ENCODE measurements at places on chromosomes 2 and 18.

GRCh38 chr2:58708565-58708964 is 467.4 kb upstream of the FANCL start:
- no peaks in the 10 kb centered on the region for H3K27me3 ChIP-seq
- H3K36me3 ChIP-seq, result no peaks in the 10 kb centered on the region
- no peak overlapping the region for H3K4me3 ChIP-seq

DNA sequence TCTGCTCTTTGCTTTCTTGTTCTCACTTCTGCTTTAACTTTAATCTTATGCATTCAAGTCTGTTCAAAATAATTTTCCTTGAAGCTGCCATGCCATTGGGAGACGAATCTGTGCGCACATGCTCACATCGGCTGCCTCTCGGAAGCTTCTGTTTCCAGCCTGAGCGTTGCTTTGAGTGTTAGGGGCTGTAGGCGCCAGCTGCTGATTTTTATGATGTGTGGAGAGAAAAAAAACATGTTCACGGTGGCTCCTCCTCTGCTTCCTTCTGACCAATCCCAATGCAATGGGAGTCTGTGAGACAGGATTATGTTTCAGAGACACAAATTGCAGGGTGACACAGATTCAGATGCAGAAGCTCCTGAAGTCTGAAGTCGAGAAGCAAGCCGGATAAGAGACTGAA is at the start of gene MC4R:
TSS of gene MC4R (minus strand) at position 180 of the 400 bp plus-strand sequence. CDS start 426 bp downstream, outside the sequence.
- H3K4me1 ChIP-seq, result no peaks in the 10 kb centered on the region
- no peak within 1 kb of the TSS for H3K27ac ChIP-seq
- no peak within 1 kb of the TSS for H3K4me3 ChIP-seq
- no peaks in the 10 kb centered on the region for H3K36me3 ChIP-seq

GRCh38 chr2:229429589-229429988 is 158.5 kb upstream of the PID1 start:
- peak overlapping the region; percentile 15 for H3K27ac ChIP-seq
- no peak overlapping the region for H3K4me3 ChIP-seq
- no peak for DNase-seq
- H3K36me3 ChIP-seq, result no peaks in the 10 kb centered on the region
- H3K4me1 ChIP-seq, result no peaks in the 10 kb centered on the region
- H3K27me3 ChIP-seq, result no peaks in the 10 kb centered on the region

GRCh38 chr18:8730080-8730827 is 24.9 kb downstream of the MTCL1 start:
- no peak overlapping the region for H3K4me3 ChIP-seq
- peaks cover 13% of the 10 kb centered on the region for H3K4me1 ChIP-seq
- DNase-seq, result peak; percentile 77
- no peaks in the 10 kb centered on the region for H3K36me3 ChIP-seq
- no peak overlapping the region for H3K27ac ChIP-seq

GRCh38 chr18:598124-598589 is 1.4 kb downstream of the CLUL1 start:
- no peak for DNase-seq
- H3K4me3 ChIP-seq, result no peak overlapping the region
- no peak overlapping the region for H3K27ac ChIP-seq
- no peaks in the 10 kb centered on the region for H3K27me3 ChIP-seq
- H3K36me3 ChIP-seq, result no peaks in the 10 kb centered on the region
- H3K4me1 ChIP-seq, result no peaks in the 10 kb centered on the region

DNA sequence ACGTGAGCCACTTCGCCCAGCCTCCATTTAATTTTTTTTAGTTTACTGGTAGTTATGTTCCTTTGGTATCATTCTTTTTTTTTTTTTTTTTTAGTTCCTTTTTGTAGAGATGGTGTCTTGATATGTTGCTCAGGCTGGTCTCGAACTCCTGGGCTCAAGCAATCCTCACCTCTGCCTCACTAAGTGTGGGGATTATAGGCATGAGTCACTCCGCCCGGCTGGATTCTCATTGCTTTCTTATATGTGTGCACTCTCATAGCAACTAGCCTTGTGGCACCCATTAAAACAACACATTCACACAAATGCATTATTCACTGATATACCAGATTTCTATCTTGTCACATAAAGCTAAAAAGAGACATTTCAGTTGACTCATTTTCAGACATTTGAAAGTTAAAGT is 4.2 kb downstream of the TTC27 start:
- H3K36me3 ChIP-seq, result peaks cover 38% of the 10 kb centered on the region
- no peaks in the 10 kb centered on the region for H3K27me3 ChIP-seq
- no peak for DNase-seq

GRCh38 chr2:64635976-64636911 is 17.5 kb downstream of the SERTAD2 start:
- H3K27me3 ChIP-seq, result no peaks in the 10 kb centered on the region

DNA sequence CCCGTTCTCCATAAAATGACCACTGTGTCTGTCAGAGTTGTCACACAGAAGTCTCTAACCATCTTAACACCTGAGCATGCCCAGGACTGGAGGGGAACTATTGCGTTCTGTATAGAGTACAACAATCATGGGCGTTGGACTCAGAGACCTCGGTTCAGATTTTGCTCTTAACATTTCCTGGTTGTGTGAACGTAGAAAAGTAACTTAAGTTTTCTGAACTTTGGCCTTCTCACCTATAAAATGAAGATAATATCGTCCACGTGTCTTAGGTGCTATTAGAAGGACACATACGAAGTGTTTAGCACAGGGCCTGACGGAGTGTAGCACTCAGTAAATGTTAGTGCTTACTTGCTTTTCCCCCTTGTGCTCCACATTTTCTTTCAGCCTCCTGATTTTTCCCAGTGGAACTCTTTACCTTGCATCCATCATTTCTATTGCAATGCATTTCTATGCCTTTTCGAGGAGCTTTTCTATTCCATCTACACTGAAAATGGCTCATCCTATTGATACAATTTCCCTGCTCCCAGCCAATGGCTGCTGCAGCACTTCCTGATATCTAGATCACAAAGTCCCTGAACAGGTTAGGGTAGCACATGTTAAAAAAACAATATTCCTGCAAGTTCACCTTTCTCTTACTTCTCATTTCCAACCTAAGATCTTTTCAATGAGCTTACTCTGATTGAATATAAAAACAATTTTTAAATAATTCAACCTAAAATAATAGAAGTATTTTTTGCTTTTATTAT is 22.7 kb downstream of the DPP10 start:
- no peaks in the 10 kb centered on the region for H3K4me1 ChIP-seq
- no peaks in the 10 kb centered on the region for H3K27me3 ChIP-seq
- no peak overlapping the region for H3K4me3 ChIP-seq
- no peak overlapping the region for H3K27ac ChIP-seq
- H3K36me3 ChIP-seq, result no peaks in the 10 kb centered on the region
- no peak for DNase-seq

DNA sequence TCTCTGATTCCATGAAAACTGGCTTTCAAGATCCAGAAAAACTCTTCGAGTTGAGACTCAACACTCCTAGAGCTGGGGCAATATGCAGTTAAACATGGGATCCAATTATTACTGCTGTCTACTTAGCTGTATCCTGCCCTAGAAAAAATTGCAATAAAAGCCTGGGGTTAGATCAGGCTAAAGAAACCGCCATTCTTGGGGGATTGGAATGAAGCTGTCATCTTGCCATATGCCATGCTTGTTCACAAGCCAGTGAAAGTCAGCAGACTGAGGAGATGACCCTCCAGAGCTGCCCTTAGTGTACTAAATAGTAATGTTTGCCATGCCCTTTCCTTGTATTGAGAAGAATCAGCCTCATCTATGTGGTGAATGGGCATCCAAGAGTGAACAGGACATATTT is 30.9 kb upstream of the CYP26B1 start:
- H3K27me3 ChIP-seq, result no peaks in the 10 kb centered on the region
- H3K27ac ChIP-seq, result no peak overlapping the region
- H3K4me1 ChIP-seq, result no peaks in the 10 kb centered on the region
- peaks cover 44% of the 10 kb centered on the region for H3K36me3 ChIP-seq

DNA sequence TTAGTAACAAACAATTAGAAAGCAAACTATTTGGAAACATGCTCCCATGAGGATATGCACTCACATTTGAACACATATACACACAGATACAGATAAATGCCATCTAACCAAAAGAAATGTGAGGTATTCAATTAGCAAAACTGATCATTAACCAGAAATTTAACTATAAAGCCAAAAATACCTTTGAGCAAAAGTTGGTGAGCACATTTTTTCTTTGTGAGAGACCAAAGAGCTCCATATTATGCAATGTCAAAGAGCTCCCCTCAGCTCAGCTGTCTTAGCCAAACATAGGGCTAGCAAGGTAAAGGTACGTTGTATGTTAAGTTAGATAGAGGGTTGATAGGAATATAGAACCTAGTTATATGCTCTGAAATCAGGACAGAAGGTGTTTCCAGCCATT is 43.8 kb downstream of the CYBRD1 start:
- no peak overlapping the region for H3K4me3 ChIP-seq
- H3K36me3 ChIP-seq, result no peaks in the 10 kb centered on the region
- no peaks in the 10 kb centered on the region for H3K27me3 ChIP-seq
- no peak for DNase-seq

DNA sequence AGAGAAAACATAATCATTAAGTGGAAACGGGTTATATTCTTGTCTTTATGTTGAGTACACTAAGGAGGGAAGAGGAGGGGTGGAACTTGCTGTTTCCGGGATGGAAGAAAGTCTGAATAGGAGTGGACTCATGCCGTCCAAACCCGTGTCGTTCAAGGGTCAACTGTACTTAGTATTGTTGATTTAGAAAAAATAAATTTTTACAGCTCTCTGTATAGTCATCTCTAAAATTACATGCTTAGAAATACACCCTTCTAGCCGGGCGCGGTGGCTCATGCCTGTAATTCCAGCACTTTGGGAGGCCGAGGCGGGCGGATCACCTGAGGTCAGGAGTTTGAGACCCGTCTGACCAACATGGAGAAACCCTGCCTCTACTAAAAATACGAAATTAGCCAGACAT is 29.4 kb downstream of the RIF1 start:
- H3K4me3 ChIP-seq, result no peak overlapping the region
- peaks cover 81% of the 10 kb centered on the region for H3K36me3 ChIP-seq
- no peaks in the 10 kb centered on the region for H3K27me3 ChIP-seq
- DNase-seq, result no peak

DNA sequence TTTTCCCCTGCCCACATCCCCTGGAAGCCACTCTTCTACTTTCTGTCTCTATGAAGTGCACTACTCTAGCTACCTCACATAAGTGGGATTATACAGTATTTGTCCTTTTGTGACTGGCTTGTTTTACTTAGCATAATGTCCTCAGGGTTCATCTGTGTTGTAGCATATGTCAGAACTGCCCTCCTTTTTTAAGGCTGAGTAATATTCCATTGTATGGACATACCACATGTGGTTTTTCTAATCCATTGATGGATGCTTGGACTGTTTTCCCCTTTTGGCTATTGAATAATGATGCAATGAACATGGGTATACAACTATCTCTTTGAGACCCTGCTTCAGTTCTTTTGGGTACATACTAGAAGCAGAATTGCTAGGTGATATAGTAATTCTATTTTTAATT is 95.9 kb downstream of the PRKCE start:
- no peaks in the 10 kb centered on the region for H3K4me1 ChIP-seq
- H3K27ac ChIP-seq, result no peak overlapping the region
- no peak overlapping the region for H3K4me3 ChIP-seq
- no peaks in the 10 kb centered on the region for H3K36me3 ChIP-seq
- no peak for DNase-seq
- no peaks in the 10 kb centered on the region for H3K27me3 ChIP-seq

DNA sequence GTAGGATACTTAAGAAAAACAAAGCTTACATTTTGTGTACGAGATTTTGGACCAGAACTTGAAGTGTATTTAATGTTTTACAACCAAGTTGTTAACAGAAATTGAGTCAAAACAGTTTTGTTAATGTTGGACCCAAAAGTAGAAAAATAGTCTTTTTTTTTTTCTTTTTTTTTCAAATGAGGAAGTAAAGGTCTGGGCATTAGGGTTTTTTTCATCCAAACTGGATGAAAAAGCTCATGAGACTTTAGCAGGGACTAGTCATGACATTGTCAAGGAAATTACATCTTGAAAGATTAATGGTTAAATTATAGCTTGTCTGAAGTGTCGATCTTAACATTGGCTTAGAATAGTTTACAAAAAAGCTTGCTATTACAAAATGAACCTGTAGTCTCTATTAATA is 32.3 kb downstream of the CCNT2 start:
- peaks cover 60% of the 10 kb centered on the region for H3K36me3 ChIP-seq
- DNase-seq, result no peak
- no peaks in the 10 kb centered on the region for H3K4me1 ChIP-seq

DNA sequence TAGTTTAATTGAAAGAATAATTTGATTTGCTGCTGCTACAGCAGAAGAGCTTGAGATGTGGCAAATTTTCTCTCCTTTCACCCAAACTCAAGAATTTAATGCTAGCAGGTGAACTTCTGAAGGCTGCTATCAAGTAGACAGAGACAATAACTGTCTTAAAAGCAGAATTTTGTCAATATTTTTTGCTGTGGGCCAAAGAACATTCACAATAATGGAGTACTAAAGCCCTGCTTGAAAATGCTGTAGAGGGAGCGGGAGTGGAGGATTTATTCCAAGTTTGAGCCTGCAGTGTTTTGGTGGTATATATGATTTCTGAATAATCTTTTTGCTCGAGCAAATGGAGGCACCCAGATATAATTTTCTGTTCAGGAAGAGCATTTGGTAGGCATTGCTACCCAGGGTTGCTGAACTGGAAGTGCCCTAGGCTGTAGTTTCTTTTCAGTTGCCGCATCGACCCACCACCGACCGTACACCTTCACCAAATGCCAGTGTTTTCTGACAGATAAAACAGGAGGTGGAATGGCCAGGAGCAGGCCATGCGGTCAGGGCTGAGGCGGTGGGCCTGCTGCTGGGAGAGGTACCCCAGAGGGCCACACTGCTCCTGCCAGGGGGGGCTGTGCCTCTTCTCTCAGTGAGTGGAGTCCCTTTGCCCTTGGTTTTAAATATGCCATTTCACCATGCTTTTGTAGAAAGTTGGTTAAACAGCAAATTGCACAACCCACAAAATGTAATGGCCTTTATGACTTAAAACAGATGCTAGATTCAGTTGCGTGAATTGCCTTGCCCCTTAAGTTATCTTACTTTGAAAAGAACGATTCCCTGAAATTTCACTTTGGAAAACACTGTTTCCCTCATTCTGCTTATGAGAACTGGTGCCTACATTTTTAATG is 36.4 kb downstream of the TSHZ1 start:
- DNase-seq, result no peak
- H3K36me3 ChIP-seq, result no peaks in the 10 kb centered on the region
- H3K4me1 ChIP-seq, result no peaks in the 10 kb centered on the region
- H3K27me3 ChIP-seq, result no peaks in the 10 kb centered on the region
- H3K4me3 ChIP-seq, result peak overlapping the region; percentile 29

GRCh38 chr2:89763254-89763580 is 1071.7 kb downstream of the RPIA start:
- DNase-seq, result no peak
- H3K4me3 ChIP-seq, result no peak overlapping the region
- H3K27me3 ChIP-seq, result no peaks in the 10 kb centered on the region
- H3K36me3 ChIP-seq, result no peaks in the 10 kb centered on the region
- H3K27ac ChIP-seq, result no peak overlapping the region

All from right atrium auricular region (tissue), 2 donors.